ENCODE measurements at places on chromosomes 11 and 22. TPM values are rescaled to one million over a fixed set of nuclear protein-coding genes. Genes with fewer than 3 reads are reported as not detected.

The MUC6 gene
- total RNA-seq: not detected

The CSTF3 gene
- 5.5 TPM for total RNA-seq

The ACCS gene
- 6.1 TPM for total RNA-seq

The TEX54 gene
- total RNA-seq: not detected

The JAML gene
- total RNA-seq: 2.2 TPM

The CATSPERZ gene
- total RNA-seq: not detected

The VPREB1 gene
- total RNA-seq: not detected

The TUT1 gene
- total RNA-seq: 5.4 TPM

The TMEM191B gene
- total RNA-seq: 0.59 TPM

The CASP12 gene
- not detected for total RNA-seq

The EED gene
- 8.2 TPM for total RNA-seq

The ASCL2 gene
- total RNA-seq: 0.51 TPM

The TKFC gene
- 11.3 TPM for total RNA-seq

The KDM4D gene
- 1.1 TPM for total RNA-seq

The FAU gene
- total RNA-seq: 361 TPM
